MG63 (cell line): ENCODE measurements at places on chromosomes 2 and 18. TPM values are rescaled to one million over a fixed set of nuclear protein-coding genes. Genes with fewer than 3 reads are reported as not detected.

DNA sequence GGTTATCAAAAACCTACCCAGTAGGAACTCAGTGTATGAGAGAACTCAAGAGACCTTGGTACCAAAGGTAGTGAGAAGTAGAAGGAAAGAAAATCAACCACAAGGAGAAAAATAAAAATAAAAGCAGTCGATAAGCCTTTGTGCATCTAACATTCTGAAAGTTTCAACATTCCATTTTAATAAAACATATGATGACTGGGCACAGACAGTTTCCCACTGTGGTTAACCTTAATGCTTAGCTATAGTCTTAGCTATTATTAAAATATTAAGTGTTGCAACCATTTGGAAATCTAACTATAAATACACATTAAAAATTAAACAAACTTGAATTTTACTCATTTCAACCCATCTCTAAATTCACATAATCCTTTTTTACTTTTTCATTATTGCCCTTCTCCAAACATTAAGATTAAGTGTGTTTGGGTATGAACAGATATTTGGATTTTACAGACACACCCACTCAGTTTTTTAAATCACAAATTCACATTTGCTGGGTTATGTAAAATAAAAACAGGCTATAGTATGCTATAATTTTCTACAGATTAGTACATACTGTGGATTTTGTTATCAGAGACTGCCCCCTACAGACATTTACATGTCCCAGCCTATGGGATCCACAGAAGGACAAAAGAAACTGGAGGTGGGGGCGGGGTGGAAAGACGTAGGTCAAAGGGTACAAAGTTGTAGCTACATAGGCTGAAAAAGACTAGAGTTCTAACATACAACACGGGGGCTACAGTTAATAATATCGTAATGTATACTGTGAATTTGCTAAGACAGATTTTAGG is 32.8 kb downstream of the SRBD1 start:
- DNase-seq: no peak

DNA sequence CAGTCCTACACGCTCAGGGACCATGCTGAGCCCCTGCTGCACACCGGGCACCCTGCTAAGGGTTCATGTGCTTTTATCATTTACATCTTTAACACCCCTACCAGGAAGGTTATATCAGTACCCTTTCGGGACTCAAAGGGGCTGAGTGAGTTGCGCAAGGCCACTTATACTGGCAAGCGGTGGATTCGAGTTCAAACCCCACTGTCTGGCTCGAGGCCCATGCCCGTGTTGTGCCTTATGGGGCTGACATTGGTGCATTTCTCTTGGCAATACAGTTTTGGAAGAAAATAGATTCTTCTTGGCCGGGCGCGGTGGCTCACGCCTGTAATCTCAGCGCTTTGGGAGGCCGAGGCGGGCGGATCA is 69.5 kb upstream of the MAP4K4 start:
- DNase-seq: no peak

DNA sequence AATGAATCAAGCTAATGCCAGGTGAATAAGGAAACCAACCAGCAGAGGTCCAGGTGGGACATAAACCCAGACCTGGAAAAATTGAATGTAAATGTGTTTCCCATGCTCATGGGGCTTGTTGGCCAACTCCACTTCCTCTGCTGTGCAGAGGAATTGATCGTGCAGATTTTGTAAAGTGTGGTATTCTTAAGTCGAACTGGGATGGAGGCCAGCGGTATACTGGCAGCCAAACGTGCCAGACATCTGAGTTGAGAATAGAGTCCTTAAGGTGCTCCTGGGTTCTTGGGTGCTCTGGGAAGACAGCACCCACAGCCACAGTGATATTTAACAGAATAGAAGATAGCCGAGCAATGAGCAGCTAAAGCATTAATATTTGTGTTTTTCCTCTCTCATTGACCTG is 146.5 kb upstream of the LGALSL start:
- peak; percentile 20 for DNase-seq

DNA sequence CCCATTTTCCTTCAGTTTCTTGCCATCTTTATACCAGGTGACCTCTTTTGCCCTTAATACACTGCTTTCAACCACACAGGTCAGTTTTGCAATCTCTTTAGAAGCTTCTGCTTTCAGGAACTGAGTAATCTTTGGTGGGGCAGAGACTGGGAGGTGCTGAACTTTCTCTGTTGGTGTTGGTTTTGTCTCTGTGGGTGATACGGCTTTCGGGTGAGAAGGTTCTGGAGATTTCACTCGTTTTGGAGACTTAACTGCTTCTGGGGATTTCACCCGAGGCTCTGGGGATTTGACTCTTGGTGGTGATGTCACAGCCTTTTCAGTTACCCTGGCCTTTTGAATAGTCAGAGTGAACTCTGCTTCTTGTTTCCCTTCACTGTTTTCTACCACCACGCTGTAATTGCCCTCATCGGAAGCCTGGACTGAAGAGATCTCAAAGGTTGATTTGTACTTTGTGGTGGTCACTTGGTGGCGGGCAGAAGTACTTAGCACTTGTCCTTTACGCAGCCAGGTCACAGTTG is 50.4 kb downstream of the PLEKHA3 start:
- DNase-seq: no peak

- DNase-seq: no peak
Observed at GRCh38 chr2:216635701-216636550, 2.7 kb downstream of the IGFBP2 start.

The SLC14A1 gene
- total RNA-seq: 35.8 and 40.0 TPM in 2 replicates

The EN1 gene
- 1.2 and 7.2 TPM in 2 replicates for total RNA-seq

The KATNAL2 gene
- 3.0 and 3.2 TPM in 2 replicates for total RNA-seq

The LRATD1 gene
- not detected in 2 replicates for total RNA-seq

The KCNG2 gene
- total RNA-seq: not detected in 2 replicates
